ENCODE measurements at places on chromosomes 4 and X.

DNA sequence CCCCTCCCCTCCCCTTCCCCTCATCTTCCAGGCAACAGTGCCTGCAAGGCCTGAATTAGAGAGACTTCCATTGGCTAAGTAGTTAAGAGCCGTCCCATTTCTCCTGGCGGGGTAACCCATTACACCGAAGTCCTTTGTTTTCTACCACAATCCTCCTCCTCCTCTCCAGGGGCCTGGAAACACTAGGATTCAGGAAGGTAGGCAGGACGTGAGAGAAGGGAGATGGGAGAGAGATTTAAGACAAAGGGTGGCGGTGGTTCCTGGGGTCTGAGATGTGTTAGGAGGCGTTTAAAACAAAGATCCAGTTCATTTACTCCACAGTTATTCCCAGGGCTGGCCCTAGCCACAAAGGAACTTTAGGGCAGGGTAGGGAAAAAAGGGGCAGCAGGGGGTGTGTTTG, 28.0 kb downstream of the NYX start:
- DNase-seq, result no peak

DNA sequence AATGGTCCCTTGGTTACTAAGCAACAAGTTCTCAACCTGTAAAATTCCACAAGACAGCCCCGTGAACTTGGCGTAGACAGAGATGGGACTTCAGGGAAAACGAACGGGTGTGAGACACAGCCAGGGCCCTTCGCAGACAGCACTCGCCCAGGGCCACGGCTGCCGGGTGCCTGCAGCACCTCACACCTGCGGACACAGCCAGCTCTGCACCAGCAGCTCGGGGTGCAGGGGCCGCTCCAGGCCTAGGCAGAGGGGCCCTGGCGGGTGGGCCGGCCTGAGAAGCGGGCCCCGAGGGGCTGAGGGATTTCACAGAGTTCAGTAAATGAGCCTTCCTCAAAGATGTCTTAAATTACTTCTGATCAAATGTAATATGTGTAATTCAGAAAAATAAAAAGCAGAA, 34.0 kb downstream of the GAK start:
- no peak for DNase-seq

GRCh38 chr4:26179316-26179760, 141.5 kb upstream of the RBPJ start:
- DNase-seq, result no peak

DNA sequence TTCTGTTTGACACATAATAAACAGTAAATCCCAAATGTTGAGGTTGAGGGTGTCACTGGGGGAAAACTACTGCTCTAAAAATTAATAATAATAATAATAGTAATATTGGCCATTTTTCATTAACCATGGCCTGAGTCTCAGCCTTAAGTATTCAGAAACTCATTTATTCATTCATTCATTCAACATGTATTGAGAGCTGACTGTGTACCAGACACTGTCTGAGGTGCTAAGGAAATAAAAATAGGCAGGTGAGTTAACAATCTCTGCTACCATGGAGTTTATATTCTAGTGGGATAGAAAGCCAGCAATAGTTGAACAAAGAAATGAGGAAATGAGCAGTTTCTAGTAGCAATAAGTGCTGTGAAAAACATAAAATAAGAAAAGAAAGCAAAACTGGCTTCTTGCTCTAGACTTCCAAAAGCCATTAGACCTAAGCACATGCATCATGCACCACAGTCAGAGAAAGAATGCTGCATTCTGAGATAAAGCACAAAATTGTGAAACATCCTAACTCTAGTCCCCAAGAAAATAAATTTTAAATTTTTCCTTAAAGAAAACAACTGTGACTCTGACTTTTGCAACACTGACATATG, 278.7 kb downstream of the RCHY1 start:
- DNase-seq, result no peak

GRCh38 chr4:19700992-19701391, 550.7 kb upstream of the SLIT2 start:
- DNase-seq, result no peak

- DNase-seq, result peak; percentile 10
These were observed 744.5 kb upstream of the FAM241A start for GRCh38 chr4:111400741-111401140.

DNA sequence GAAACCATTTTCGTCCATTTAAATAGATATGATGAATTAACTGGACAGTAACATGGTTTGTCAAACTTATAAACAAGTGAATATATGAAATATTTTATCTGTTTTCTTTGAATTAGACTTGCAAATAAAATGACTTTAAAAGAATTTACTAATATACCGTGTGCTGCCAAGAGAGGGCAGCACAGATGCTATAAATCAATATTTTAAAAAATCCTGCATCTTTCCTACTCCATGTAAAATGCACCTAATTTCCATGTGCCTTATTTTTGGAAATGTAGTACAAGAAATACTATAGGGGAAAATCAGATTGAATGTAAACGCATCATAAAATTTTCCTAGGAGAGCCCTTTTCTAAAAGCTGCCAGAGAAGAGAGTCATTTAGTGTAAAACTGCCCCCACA, 62.2 kb downstream of the PRKX start:
- no peak for DNase-seq

- no peak for DNase-seq
These were observed 246.5 kb upstream of the SFRP2 start for GRCh38 chr4:154035341-154035740.

DNA sequence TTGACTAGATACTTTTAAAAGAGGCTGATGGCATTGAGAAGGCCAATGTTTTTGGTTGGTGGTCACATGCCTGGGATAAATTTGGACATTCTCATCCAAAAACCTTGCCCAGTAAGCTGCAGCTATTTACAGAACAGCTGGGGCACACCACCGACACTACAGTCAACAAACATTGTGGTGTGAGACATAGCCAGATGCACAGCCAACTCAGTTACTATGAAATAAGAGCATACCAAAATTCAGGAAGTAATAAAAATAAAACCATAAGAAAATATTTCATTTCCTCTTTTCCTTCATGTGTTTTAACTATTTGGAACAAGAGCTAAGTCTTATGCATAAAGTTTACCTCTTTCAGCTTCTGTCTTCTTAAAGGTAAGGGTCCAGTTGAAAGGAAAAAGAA, 8.8 kb downstream of the PPM1K start:
- no peak for DNase-seq

DNA sequence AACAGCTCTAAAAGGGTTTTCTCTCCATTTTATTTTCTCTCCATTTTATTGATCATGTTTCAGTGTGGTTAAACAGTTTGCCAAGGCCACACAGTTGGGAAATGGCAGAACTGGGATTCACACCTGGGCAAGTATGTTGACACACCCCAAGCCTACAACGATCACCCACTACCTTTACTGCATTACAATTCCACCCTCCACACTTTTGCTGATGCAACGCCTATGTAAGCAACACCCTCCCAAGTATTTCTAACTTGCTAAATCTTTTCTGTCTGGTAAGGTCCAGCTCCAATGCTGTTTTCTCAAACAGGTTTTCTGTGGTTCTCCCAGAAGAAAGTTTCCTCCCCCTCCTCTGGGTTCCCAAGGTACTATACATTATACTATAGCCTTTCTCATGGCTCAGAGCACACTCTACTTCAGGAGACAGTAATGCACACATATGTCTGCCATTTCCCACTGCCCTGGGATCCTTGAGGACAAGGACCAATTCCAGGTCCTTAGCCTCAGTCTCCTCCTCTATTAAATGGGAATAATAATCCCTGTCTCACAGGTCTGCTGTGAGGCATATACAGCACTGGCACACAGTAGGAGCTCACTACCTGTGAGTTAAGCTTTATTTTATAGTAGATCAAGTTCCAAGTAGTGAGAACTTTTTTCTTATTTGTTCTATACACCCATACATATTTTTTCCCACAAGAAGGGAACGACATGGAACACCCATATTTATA, 27.9 kb downstream of the IQSEC2 start:
- DNase-seq, result no peak

- DNase-seq, result no peak
These were observed 70.0 kb downstream of the MGST2 start for GRCh38 chr4:139735381-139736273.

DNA sequence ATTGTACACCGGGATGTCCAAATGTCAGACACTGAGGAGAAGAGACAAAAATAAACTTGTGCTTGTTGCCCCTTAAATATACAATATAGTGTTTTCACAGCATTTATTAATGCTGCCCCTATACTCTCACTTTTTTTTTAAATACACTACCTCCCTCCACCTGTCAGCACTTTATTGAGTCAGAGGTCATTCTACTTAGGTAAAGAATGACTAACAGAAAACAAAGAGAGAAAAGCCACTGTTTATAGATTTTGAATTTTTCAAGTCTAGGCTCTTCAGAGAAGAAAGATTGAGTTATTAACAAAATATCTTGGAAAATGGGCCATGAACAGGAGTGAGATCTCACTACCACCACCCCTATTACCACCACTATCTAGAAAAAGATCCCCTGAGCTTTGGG, 58.1 kb downstream of the NIPAL1 start:
- no peak for DNase-seq

- DNase-seq, result no peak
These were observed 800.2 kb upstream of the TENM3 start for GRCh38 chr4:181443021-181443420.

- no peak for DNase-seq
These were observed 20.9 kb upstream of the PLAC1 start for GRCh38 chrX:134679221-134679620.

Data from AG04449 (cell line).